ENCODE measurements at places on chromosomes 7 and 10.

DNA sequence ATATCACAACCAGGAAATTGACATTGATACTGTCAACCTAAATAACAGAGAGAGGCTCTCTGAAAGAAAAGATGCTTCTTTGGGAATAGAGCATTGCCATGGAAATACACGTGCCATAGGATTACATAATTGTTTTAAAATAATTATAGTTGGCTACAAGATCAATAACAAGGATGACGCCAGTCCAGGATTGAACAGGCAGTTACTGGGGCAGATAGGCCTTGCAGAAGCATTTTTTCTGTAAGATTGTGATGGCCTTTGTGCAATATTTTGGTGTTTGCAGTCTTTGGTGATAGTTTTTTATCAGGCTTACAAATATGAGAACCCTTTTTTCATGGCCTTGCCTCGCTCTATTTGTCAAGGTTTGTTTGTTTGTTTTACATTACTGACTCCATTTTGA is 10.5 kb downstream of the ACADSB start:
- DNase-seq = no peak

DNA sequence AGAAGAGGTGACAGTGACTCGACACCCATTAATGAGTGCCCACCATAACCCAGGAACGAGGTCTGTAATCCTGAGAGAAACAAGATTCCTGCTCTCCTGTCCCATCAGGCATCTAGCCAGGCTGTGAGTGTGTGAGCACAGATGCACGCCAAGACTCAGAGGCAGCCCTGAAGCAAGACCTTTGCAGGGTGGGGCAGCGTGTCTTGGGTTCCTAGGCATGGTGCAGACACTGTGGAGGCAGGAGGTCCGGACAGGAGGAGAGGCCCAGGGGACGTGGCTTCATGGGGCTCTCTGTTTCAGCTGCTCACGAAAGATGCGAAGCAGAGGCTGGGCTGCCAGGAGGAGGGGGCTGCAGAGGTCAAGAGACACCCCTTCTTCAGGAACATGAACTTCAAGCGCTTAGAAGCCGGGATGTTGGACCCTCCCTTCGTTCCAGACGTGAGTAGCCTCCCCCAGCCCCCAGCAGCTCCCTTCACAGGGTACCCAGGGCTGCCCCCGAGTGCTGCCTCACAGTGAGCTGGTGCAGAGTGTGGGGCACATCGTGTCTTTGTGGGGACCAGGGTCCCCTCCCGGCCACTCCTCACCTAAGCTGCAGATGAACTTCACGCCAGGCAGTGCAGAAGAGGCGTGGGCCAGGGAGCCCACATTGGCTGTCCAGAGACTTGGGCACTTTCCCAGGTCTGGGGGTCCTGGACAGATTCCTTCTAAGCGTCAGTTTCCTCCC is 94.5 kb downstream of the RGS10 start:
- no peak for DNase-seq

- DNase-seq = peak; percentile 55
These were observed 72.0 kb downstream of the SLC37A3 start for GRCh38 chr7:140326116-140326928.

DNA sequence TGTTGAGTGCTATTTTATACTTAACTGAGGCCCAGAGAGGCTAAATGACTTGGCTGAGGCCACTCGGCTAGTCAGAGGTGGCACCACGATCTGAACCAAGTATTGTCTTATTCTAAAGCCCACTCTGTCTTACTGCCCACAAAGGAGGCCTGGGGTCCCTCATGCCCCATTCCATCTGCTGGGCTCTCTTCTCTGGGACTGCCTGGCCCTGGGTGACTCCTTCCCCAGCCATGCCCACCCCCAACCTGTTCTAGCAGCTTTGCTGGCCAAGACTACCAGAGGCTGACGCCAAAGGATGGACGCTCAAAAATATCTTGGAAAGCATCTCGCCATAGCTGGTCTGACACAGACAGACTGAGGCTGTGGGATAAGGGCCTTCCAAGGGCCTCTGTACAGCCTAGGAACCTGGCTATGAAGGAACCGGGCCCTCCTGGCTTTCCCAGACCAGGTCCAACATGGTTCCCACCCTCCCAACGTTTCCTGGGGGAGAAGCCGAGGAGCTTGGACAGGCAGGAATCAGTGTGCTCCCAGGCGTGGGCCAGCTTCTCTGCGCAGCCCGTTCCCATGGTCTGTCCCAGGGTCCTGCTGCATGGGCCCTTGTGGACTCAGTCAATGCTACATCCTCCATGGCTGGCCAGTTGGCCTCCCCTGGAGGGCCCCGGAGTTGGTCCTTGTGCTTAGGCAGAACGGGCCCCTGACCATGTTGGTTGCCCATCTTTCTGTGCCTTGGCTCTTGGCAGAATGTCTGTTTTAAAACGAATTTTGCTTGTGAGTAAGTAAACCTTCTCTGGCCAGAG is 11.7 kb downstream of the HSPA12A start:
- DNase-seq = no peak

GRCh38 chr7:156423876-156424275 is 216.7 kb upstream of the RNF32 start:
- no peak for DNase-seq

GRCh38 chr10:62850646-62851045 is 34.5 kb upstream of the EGR2 start:
- DNase-seq = no peak

- peak; percentile 53 for DNase-seq
These were observed 130.9 kb upstream of the MKLN1 start for GRCh38 chr7:131196803-131197202.

DNA sequence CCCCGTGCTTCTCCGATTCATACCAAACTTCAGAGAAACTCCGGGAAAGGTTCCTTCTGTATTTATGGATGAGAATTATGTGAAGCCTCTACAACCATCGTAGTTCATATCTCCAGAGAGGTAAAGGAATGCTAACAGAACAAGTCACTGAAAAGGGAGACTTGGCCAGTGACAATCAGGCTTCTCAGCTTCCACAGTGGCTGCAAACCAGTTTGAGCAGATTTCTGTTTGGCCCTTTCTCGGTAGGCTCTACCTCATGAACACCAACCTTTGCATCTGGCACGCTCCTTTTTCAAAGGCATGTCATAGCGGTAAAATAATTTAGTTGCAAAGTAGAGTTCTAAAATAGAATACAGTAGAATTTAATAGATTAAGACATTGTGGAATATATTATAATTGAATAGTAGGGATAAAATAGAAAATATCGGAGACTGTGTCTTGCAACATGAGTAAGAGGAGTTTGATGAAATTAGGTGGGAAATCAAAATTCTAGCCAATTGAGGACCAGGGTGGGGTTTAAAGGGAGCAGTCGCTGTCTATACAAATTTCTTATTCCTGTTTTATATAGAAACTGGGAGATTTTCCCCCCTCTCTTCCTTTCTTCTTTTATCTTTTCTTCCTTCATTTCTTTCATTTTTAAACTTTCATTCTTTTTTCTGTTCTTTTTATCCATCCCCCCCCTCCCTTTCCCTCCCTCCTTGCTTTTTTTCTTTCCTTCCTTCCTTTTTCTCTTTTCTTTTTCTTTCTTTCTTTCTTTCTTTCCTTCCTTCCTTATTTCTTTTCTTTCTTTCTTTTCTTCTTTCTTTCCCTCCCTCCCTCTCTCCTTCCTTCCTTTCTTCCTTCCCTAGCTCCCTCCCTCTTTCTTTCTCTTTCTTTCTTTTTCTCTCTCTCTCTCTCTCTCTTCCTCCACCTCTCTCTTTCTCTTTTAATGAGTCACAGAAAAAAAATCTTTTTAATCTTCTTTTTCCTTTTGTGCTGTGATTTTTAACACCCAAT is 161.5 kb upstream of the KLF6 start:
- no peak for DNase-seq

- no peak for DNase-seq
These were observed 142.6 kb upstream of the KAT6B start for GRCh38 chr10:74683621-74684364.

DNA sequence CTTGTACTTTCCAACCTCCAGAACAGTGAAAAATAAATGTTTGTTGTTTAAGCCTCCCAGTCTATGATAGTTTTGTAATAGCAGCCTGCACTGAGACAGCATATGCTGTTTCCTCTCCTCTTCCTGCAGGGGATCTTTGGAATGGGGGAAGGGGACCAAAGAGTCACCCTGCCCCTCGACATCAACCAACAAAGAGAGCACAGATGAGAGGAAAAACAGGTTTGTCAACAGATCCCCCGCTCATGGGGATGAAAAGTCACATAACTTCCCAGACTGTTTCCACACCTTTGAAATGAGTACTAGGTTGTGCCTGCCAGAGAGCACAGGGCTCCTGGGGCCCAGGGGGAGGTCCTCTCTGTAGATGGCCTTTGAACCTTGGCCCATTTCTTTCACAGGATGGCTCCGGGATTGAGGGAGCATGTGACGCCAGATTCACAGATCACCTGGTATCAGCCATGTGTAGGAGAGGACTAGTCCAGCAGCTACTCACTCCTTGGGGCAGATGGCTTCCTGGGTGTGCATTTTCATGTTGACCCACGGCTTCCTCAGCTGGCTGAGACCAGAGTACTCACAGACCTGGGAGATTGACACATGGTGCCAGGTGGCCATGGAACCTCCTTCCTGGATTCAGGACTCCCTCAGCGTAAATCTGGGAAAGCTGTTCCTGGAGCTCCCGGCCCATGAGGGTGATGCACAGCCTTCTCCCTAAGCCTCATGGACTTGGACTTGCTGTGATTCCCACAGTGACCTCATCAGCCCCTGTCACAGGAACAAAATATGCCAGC is 125.6 kb downstream of the CXCL12 start:
- no peak for DNase-seq

GRCh38 chr7:108114117-108114841 is 15.9 kb downstream of the LAMB4 start:
- DNase-seq = no peak

GRCh38 chr7:93171606-93172226 is 23.5 kb upstream of the SAMD9L start:
- DNase-seq = peak; percentile 16

DNA sequence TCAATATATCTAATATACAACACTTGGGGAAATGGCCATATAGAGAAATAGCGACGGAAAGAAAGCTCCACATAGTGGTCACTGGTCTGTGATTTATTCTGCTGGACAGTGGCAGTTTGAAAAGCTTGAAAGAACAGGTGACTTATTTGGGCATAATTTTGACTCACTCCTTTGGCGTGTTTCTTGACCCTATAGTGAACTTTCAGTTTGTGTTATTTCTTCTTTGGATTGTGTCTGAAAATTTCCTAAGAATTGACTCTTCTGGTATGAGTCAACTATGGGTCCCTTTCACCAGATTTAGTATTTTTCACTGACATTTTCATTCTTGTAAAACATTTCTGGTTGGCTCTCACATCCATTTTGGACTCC is 25.8 kb upstream of the IMMP2L start:
- peak; percentile 1 for DNase-seq

GRCh38 chr7:77950548-77950947 is 152.0 kb downstream of the PHTF2 start:
- DNase-seq = no peak

GRCh38 chr10:49000437-49001398 is 61.1 kb upstream of the LRRC18 start:
- no peak for DNase-seq

DNA sequence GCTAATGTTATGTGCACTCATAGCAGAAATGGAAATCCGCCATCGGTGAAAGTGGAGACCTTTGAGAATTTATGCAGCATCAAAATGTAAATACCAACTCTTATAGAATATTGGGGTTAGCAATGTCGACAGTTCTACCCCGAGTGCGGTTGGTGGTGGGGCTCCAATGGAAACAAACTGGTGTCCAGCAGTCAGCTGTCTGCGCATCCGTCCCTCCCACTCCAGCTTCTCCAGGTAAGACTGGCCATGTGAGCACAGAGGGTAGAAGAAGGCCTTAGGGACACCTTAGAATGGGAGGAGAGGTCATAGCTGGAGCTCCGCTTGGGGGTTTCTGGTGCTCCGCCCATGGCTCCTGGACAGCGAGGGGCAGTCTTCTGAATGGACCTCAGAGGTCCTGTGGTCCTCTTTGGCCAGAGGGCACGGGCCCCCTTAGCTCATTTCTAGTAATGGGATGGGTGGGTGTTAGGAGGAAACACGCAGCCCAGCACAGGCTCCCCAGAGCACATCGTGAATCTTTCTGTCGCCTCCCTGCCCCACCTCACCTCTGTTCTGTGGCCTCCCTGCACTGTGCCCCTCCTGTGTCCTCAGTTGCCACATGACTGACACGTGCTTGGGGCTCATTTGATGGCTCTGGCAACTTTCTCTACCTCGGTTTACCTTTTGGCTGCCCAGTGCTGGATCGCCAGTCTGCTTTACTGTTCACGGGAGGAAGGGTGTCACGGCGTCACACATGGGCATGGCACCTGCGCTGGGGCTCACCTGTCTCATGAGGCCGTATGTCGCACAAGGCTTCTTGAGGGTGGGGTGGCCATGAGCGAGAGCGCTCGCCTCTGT is 50.0 kb downstream of the MGMT start:
- DNase-seq = no peak

DNA sequence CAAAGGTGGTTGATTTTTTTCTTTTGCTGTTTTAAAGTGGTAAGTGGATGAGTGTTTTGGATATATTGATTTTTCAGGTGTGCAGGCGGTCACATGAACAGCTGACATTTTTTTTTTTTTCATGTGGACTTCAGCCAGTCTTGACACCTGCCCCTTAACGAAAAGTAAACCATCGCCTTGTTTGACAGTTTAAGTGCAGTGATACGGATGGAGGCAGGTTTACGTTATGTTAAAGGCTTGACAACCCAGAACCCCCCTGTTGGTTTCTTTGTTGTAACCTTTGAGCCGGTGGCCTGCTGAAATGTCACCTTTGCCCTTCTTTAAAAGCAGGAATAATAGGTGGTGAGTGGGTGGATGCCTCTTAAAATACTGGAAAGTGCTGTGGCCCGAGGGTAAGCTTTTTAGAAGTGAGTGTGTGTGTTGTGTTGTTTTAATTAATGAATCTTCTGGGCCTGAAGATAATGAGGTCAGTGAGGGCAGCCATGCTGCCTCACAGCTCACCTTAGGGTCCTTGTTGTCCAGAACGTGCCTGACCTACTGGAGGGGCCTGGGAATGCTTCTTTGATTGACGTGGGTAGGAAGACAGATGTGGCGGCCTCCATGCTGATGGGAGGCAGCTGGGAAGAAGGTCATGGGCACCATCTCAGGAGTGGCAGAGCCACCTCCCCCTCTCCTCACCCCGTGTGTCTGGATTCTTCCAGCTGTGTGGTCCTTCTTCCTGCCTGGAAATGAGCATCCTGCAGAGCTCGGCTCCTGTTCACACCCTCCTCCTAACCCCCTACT is 69.8 kb downstream of the TCF7L2 start:
- no peak for DNase-seq

GRCh38 chr10:8499752-8500390 is 445.4 kb downstream of the GATA3 start:
- DNase-seq = no peak

DNA sequence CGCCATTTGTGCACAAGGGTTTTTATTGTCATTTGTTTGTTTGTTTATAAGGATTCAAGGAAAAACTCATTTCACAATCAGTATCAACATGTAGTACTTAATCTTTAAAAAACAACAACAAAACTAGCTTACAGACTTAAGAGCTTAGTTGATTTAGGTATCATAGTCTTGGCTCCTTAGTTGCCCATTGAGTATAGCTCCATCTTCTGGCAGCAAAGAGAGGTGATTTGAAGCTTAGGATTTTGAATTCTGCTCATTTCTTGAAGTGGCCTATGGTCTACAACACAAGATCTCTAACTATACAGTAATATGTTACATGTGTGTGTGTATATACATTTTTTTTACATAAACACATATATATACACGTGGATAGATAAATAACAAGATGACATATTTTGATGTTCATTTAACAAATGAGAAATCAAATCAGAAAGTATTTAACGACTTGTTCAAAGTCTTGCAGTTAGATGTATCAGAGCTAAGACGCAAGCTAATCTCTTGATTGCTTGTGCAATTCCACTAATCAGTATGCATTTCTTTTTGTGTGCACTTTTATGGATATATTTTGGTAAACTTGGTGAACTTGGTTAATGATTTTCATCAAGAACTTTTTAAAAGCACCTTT is 307.3 kb downstream of the CAMK1D start:
- DNase-seq = peak; percentile 47

- peak; percentile 76 for DNase-seq
These were observed 14.8 kb upstream of the WNT16 start for GRCh38 chr7:121313793-121314676.

Data from fibroblast of skin of right biceps (primary cell).